ENCODE measurements at places on chromosomes 11 and 22.
A peak's percentile ranks its signal among the peaks of the same experiment; 100 is the strongest.

GRCh38 chr11:85589373-85589772, 37.8 kb downstream of the DLG2 start:
- DNase-seq, result no peak

- DNase-seq, result no peak
Measured at GRCh38 chr11:113378692-113379091, 8.9 kb upstream of the ANKK1 start.

DNA sequence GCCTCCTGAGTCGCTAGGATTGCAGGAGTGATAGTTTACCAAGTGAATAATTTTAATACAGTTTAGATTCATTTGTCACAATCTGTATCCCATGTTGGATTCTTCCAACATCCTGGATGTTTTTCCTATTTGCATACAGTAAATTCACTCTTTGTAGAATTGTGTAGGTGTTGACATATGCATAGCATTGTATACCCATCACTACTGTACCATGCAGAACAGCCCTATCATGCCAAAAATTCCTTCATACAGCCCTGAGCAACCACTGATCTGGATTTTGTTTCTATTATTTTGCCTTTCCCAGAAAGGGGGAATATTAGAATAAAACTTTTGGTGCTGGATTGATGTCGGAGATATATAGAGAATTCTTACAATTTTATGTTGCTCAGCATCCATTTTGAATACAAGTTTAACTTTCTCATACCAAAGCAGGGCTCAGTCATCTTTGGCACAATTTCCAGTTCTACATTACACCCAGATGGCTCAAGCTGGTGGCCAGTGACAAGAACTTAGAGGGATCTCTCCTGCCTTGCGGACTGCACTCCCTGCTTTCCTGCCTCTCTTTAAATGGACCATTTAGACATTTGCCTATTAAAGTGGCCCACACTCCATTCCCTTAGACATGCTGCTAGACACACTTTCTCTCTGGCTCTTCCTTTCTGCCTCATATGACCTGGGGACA, 45.4 kb upstream of the CFAP300 start:
- no peak for DNase-seq

- DNase-seq, result peak; percentile 57
Measured at GRCh38 chr11:76614471-76615179, 55.9 kb downstream of the LRRC32 start.

DNA sequence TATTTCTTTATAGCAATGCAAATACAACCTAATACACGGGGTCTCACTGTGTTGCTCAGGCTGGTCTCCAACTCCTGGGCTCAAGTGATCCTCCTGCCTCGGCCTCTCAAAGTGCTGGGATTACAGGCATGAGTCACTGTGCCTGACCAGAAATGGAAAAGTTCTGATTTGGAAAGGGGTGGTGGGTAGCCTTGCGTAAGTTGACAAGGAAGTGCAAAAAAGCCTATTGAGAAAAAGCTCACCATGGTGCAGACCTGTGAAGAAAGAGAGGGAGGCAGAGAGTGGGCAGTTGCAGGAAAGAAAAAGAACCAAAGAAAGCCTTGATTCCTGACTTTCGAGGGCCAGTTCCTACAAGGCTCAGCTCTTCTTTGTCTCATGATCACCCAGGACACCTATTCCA, 27.1 kb downstream of the AGBL2 start:
- no peak for DNase-seq

GRCh38 chr22:46619240-46619829, 851 bp upstream of the GRAMD4 start:
- DNase-seq, result no peak

DNA sequence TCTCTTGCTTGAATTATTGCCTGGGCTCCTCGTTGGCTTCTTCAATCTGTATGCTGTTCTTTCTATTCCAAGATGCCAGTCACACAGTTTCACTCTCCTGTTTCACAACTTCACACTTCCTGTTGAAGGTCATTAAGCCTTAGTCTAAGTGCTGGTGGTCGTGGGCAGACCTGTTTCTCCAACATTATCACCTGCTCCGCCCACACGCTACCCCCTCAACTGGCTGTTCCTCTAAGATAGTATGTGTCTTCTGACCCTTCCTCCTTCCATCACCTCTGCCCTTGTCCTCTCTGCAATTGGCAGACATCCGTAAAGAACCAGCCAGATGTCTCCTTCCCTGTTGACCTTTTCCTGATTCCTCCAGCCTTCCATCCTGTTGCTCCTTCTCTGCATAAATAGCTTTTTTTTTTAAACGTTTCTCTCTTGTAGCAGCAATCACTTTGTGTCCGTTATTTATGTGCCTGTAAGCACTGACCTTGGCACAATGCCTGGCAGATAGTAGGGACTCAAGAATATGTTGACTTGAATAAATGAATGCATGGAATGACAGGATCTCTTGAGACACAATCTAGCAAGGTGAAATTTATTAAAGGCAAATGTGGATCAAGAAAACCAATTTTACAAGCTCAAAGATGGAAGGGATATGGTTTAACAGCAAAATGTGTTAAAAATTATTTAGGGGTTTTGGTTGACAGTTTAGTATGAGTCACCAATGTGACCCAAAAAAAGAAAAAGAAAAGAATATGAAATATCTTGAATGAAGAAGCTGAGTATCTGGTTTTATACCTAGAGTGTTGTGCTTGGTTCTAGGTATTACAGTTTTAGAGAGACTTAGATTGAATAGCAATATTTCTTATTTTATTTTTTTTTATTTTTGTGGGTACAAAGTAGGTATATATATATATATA, 12.6 kb downstream of the DIXDC1 start:
- DNase-seq, result no peak

DNA sequence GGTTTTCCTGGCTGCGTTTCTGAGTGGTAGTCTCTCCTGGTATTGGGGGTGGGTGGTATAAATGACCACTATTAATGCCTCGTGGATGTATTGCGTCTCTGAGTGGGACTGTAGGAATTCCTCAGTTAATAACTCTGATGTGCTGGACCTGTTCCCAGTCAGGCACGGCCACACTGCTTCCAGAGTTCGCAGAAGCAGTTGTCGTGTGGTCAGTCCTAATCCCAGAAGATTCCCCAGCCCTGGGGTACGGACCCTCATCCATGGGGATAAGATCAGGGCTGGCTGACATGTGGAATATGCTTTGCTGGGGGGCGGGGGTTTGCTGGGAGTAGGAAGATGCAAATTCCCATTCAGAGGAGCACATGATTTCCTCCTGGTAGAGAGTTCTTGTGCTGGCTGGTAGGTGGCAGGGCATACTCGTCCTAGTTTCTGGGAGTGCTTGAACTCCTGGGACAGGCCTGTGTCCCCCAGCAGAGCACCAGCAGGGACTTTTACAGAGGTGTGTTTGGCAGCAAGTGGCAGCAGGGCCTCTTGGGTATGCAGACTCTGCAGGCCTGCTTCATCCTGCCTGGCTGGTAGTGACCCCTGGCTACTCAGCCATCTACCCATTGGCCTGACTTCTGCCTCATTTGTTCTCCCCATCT, 157.4 kb downstream of the NAV2 start:
- DNase-seq, result no peak

DNA sequence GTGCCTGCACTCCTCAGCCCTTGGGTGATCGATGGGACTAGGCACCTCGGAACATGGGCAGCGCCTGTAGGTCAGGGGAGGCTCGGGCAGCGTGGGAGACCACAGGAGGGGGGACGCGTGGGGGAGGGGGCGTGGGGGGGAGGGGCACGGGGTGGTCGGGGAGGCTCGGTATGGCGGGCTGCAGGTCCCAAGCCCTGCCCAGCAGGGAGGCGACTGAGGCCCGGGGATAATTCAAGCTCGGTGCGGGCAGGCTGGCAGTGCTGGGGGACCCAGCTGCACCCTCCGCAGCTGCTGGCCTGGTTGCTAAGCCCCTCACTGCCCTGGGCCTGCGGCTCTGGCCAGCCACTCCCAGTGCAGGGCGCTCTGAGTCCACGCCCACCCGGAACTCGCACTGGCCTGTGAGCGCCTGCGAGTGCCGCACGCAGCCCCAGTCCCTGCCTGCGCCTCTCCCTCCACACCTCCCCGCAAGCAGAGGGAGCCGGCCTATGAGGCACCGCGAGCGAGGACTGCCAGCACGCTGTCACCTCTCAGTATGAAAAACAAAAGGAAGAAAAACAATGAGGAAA, 1698.3 kb upstream of the RAG2 start:
- DNase-seq, result no peak
